ENCODE measurements at places on chromosomes 12 and 14. TPM values are rescaled to one million over a fixed set of nuclear protein-coding genes. Genes with fewer than 3 reads are reported as not detected.

- no peak overlapping the region for H3K4me3 ChIP-seq
- H3K36me3 ChIP-seq: no peaks in the 10 kb centered on the region
- H3K27me3 ChIP-seq: peaks cover 65% of the 10 kb centered on the region
Measured at GRCh38 chr12:128365032-128365431, 98.1 kb downstream of the TMEM132C start.

DNA sequence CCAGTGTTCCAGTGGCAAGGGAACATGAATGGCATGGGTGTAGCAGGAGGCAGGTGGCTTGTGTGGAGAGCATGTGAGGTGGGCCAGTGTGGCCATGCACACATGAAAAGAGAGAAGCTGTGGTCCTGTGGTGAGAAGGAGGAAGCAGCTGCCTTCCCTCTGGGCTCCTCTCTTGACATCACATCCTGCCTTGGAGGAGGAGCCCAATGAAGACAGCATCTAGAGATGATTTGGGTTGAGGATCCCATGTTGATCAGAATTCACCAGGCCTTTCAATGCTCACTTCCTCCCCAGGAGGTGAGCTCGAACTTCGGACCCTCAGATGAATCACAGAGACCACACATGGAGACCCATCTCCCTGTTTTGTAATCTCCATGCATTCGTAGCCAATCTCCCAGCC, 82.6 kb downstream of the LRRC74A start:
- no peak for DNase-seq
- no peak overlapping the region for H3K4me3 ChIP-seq
- H3K36me3 ChIP-seq: no peaks in the 10 kb centered on the region
- H3K27ac ChIP-seq: no peak overlapping the region
- no peaks in the 10 kb centered on the region for H3K4me1 ChIP-seq

GRCh38 chr14:92638904-92639303, 109.5 kb downstream of the LGMN start:
- no peaks in the 10 kb centered on the region for H3K4me1 ChIP-seq
- H3K36me3 ChIP-seq: no peaks in the 10 kb centered on the region
- no peak overlapping the region for H3K27ac ChIP-seq
- H3K27me3 ChIP-seq: peaks cover 35% of the 10 kb centered on the region
- H3K4me3 ChIP-seq: no peak overlapping the region

- no peak overlapping the region for H3K27ac ChIP-seq
- H3K4me1 ChIP-seq: no peaks in the 10 kb centered on the region
- H3K27me3 ChIP-seq: no peaks in the 10 kb centered on the region
- H3K4me3 ChIP-seq: no peak overlapping the region
Measured at GRCh38 chr12:12158858-12159257, 88.1 kb downstream of the BCL2L14 start.

DNA sequence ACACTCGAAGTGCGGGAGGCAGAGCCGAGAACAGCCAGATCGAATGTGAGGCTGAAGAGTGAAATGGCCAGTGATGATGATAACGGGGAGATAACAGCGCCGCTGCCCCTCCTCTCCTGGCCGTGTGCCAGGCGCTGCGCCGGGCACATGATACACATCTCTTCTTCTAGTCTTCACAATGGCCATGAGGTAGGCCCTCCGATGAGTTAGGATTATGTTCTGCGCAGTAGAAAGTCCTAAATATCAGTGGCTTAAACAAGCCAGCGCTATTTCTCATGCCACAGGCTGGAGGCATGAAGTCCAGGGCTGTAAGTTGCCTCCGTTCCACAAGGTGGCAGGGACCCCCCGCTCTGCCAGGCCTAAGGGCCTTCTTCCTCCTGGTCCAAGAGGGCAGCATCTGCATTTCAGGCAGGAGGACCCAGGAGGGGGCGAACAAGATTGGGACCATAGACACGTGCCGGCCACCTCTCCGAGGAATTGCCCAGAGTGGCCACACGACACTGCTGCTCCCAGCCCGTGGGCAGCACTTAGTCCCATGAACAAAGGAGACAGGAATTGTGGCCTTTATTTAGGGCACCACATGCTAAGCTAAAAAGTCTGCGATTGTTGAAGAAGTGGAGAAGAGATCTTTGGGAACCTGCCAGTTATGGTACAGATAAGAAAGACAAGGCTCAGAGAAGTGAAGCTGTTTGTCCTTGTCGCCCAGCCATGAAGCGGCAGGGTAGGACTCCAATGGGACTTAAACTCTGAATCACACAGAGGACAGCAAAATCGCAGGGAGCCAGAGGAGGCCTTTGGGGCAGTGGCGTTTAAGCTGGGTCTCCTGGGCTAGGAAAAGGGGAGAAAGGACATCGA, 10.9 kb upstream of the HVCN1 start:
- peak; percentile 70 for DNase-seq
- no peak overlapping the region for H3K27ac ChIP-seq
- H3K36me3 ChIP-seq: no peaks in the 10 kb centered on the region
- no peaks in the 10 kb centered on the region for H3K27me3 ChIP-seq
- H3K4me1 ChIP-seq: no peaks in the 10 kb centered on the region
- H3K4me3 ChIP-seq: no peak overlapping the region

GRCh38 chr12:116319898-116320621, 42.6 kb upstream of the MED13L start:
- no peak overlapping the region for H3K4me3 ChIP-seq
- H3K4me1 ChIP-seq: no peaks in the 10 kb centered on the region
- H3K27me3 ChIP-seq: no peaks in the 10 kb centered on the region

- H3K27ac ChIP-seq: no peak overlapping the region
- no peaks in the 10 kb centered on the region for H3K36me3 ChIP-seq
- no peaks in the 10 kb centered on the region for H3K4me1 ChIP-seq
- no peak for DNase-seq
Measured at GRCh38 chr12:3772380-3772779, 19.5 kb upstream of the CRACR2A start.

- no peaks in the 10 kb centered on the region for H3K4me1 ChIP-seq
- no peak overlapping the region for H3K27ac ChIP-seq
- H3K36me3 ChIP-seq: no peaks in the 10 kb centered on the region
- no peak for DNase-seq
Measured at GRCh38 chr14:73392329-73393257, 65.8 kb downstream of the NUMB start.

Gene GLT8D2
- 0.90 TPM for total RNA-seq

Gene RNASE7
- not detected for total RNA-seq

Gene REP15
- 6.3 TPM for total RNA-seq

Measured in endodermal cell (in vitro differentiated cells).